ENCODE measurements at places on chromosomes 12 and 14.

DNA sequence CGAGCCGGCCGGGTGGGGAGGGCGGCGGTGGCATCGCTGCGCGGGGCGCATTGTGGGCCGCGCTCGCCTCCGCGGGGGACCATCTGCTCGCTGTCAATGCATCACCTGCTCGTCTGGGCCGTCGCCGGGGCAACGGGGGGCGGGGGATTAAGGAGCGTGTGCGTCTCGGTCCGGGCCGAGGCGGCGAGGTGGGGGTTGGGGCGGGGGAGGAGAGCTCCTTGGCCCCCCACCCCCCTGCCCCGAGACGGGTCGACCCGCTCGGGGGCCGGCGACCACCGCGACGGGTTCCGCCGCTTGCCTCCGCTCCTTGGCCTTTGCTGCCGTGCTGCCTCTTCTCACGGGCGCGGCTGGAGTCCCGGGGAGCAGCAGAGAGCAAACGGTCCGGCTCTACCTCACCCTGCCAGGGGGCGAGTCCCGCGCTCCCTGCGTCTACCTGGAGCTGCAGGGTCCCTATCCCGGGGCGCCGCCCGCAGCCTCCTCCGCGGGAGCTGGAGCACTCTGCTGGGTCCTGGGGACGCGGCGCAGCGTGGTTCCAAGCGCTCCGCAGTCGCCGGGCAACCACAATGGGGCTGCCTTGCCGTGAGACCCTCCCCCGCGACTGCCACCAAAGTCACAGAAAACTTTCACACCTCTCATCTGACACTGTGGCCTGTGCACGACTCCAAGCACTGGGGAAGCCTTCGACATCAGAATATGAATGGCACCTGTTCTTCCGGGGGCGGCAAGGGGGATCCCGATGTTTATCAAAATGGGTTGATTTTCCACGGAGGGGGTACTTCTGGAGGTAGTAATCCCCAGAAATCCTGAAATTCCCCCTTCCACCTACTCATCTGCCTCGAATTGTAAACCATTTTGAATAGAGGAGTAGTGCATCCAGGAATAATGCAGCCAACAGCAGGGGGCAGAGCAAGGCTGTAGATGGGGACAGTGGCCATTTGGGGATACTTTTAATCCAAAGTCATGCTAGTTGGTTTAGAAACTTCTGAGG, at the start of gene C12orf42:
C12orf42 (minus strand) TSS at position 500 of the 988 bp plus-strand sequence. CDS start 17,542 bp downstream, outside the sequence.
- peak; percentile 69 for DNase-seq

GRCh38 chr12:59115526-59115925, 195.2 kb upstream of the LRIG3 start:
- no peak for DNase-seq

GRCh38 chr12:28750946-28751685, 398.0 kb upstream of the FAR2 start:
- DNase-seq: no peak

GRCh38 chr12:99386907-99387306, 260.6 kb upstream of the GARIN6 start:
- no peak for DNase-seq

DNA sequence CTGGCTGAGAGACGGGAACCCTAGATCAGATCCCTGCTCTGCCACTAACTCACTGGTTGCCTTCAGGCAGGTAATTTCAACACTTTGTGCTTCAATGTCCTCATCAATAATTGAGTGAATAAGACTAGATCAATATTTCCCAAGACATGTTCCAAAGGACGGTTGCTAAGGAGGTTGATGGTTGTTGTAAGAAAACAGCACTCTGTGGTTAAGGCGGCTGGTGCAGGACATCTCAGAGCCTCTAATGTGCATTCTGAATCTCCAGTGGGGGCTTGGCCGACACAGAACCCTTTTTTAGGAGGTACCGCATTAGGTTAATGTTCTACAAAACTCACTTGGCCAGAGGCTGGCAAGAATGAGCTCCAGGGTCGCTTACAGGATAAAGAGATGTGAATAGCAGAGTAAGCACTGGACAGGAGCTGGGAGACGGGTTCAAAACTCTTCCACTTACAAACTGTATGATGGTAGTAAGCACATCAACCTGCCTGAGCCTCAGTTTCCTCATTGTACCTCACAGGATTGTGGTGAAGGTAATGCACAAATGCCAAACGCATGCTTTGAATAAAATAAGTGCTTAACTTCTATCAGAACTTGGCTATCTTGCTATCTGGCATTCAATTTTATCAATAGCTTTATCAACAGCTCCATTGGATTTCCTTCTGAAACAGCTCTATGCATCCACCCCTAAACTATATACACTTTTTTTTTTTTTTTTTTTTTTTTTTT, 136.9 kb upstream of the PARP11 start:
- no peak for DNase-seq

DNA sequence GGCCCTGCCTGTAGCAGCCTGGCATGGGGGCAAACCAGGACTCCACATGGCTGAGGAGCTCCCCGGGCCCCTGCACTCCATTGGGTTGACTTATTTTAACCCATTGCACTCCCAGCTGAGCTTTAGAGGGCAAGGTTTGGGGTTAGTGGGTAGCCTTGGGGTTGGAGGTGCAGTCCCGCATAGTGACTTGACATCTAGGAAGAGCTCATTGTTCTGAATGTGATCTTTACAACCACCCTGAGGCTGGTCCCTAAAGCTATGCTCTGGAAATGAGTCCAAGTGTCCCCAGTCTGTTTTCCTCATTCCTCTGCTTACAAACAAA, 36.4 kb downstream of the NFKBIA start:
- DNase-seq: peak; percentile 48

DNA sequence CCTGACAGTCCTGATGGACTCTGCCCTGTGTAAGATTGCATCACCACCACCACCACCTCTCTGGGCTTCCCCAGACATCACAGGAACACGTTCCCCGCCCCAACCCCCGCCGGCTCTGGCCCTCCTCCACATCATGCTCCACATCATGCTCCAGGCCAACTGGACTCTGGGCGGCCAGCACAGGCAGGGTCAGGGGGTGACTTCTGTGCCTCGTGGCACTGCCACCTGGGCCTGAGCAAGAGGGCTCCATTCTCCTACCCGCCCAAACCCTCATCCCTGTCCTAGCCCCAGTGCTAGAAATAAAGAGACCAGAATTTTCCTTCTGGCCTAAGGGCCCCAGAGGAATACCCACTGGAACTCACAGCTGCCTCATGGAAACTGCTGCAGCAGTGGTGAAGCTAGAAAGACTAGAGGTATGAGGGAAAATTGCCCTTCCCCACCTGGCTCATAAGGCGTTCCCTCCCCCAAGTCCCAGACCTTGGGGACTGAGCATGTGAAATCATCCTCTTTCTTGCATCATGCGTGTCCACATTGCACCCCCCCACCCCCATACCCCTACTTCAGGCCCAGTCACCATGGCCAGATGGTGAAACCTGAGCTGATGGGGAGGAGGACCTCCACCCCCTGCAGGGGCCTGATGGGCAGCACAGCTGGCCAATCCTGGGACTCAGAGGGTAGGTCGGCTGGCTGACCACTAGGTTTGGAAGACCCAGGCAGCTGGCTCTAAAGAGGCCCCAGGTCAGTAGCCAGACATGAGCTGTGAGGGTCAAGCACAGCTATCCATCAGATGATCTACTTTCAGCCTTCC, at the start of gene INHBE:
INHBE (plus strand) TSS at position 742 of the 808 bp plus-strand sequence. CDS start 230 bp downstream, outside the sequence.
- DNase-seq: peak; percentile 51

- DNase-seq: no peak
Measured at GRCh38 chr12:116015525-116015924, 262.0 kb downstream of the MED13L start.

DNA sequence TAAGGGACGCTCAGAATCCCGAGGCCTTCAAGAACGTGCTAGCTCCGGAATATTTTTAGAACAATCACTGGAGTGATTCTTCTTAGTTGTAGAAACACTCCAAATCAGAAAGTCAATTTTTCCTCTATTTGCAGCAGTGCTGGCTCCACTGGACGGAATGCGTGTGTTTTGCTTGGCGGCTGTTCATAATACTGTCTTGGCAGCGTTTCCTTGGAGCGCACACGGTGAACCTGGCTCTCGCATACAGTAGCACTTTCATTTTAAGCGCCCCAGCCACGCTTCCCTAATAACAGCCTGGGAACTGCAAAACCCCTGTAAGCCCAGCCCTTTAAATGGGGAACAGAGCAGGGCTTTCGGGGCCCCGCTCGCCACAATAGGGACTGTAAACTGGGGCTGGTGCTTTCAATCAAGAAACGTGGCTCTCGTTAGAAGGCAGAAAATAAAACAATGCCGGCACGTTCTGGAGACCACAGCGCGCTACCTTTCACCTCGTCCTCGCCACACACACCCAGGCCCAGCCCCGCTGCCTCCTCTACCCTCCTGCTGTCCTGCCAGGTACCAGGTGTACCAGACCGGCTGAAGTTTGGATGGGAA, 79.9 kb downstream of the BCL11B start:
- DNase-seq: no peak

- DNase-seq: no peak
Measured at GRCh38 chr12:116595186-116595585, 36.0 kb downstream of the MAP1LC3B2 start.

- no peak for DNase-seq
Measured at GRCh38 chr12:27627123-27627852, 69.0 kb upstream of the REP15 start.

- no peak for DNase-seq
Measured at GRCh38 chr12:16070113-16070512, 159.0 kb downstream of the DERA start.

DNA sequence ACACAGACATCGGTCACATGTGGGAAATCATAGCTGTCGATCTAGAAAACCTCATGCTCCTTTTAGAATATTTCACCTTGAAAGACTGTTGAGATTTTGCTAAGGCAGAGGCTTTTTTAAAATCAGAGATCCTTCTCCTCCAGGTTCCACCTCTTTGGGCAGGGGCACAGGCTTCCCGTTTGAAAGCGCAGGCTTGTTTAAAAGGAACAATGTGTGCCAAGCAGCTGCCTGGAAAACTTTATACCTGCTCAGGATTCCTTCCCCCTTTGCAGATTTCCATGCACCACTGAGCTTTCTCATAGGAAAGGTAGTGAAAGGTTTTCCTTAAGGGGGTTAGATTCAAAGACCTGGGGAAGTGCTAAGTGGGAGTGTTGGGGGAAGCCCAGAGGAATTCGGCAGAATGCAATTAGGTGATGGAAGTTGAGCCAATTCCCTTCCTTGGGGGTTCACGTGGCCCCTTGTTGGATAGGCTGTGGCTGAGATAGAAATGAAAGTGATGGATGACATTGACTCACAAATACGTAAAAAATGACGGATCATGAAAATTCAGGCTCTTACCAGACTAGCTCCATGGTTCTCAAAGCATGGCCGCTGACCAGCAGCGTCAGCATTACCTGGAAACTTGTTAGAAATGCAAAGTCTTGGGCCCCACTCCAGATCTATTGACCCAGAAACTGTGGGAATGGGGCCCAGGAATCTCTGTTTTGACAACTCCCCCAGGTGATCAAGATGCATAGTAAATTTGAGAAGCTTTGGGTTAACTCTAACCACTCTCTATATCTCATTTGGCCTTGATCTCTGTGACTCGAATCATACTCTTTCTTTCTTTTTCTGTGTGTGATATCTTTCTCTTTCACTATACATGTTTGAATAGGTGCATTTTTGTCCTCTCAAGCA, 281.4 kb upstream of the FKBP4 start:
- DNase-seq: no peak

- DNase-seq: no peak
Measured at GRCh38 chr14:72812292-72812851, 81.5 kb downstream of the DPF3 start.

DNA sequence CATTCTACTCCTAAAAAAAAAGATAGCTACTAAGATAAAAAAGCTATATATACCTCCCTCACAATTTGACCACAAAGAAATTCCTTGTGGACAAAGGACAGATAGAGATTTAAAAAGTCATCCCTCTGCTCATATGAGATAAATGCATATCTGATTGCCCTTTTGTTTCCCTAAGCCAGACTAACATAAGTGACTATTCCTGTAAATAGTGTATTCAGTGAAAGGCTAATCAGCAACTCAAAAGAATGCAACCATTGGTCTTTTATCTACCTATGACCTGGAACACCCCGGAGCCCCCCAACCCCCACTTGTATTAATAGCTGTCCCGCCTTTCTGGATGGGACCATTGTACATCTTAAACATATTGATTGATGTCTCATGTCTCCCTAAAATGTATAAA, 6.3 kb upstream of the TMPO start:
- DNase-seq: no peak

- DNase-seq: no peak
Measured at GRCh38 chr14:94171208-94171607, 2.9 kb upstream of the PPP4R4 start.

- DNase-seq: no peak
Measured at GRCh38 chr12:19744705-19745218, 305.5 kb downstream of the AEBP2 start.

GRCh38 chr14:105857220-105857825, 330.9 kb downstream of the TMEM121 start:
- peak; percentile 21 for DNase-seq

DNA sequence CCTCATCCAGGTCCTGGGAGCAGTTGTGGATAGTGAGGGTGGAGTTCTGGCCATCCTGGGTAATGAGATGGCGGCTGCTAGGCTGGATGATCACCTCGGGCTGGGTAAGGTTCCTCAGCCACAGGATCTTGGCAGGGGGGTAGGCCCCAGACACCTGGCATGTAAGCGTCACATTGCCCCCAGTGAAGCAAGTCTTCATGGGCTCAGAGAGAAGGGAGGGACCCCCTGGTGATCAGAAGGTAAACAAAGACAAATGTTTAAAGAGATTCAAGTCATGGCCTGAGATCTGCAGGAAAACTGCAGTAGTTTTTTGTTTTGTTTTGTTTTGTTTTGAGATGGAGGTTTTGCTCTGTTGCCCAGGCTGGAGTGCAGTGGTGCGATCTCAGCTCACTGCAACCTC, 12.8 kb upstream of the WSB2 start:
- DNase-seq: no peak

DNA sequence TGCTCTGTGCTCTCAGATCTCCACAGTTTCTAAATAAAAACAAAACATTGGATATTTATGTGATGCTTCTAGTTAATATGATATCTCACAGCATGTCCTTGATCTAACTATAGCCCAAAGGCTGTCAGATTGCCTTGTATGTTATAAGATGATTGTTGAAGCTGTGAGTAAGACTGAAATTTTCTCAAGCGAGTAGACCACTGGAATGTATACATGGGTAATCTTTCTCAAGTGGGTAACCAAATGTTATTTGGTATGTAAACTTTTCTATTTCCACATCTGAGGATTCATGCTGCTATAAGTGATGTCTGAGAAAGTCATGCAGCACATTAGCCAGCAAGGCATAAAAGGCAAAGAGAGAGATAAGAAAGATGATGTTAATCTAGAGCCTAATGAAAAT, 886.7 kb downstream of the NRXN3 start:
- DNase-seq: no peak
